MM.1S (cell line): ENCODE measurements at places on chromosomes 4 and X.
A peak's percentile ranks its signal among the peaks of the same experiment; 100 is the strongest.

GRCh38 chr4:112677519-112678091, 40.7 kb downstream of the LARP7 start:
- DNase-seq = no peak

GRCh38 chr4:88981556-88981955, 75.4 kb downstream of the FAM13A start:
- no peak for DNase-seq

- peak; percentile 69 for DNase-seq
Observed at GRCh38 chr4:89434364-89434988, 126.9 kb upstream of the GPRIN3 start.

DNA sequence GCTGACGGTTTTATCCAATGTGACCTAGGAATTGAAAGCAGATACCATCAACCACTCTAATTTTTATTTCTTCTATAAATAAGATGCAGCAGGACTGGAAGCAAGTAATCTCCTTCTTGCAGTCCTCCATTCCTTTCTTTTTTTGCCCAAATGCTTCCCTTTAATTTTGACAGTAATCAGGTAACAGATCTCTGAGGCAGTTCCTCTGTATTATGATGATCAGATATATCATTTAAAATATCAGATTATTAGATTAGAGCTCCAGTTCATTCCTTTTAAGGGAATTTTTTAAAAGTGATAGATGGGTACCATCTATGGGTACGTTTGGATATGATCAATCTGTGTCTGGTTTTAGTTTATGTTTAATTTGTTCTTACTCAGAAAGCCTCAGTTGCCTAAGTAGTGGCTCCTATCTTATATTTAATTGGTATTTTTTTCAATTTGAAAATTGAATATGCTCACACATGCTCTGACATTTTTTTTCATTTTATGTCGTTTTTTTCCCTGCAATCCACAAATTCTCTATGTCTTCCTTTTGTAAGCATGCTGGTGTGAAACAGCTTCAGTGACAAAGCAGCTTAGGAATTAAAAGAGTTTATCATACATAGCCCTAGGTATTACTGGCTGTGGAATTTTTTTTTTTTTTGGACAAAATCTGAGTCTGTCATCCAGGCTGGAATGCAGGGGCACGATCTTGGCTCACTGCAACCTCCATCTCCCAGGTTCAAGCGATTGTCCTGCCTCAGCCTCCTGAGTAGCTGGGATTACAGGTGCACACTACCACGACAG, 73.7 kb upstream of the ANK2 start:
- no peak for DNase-seq

DNA sequence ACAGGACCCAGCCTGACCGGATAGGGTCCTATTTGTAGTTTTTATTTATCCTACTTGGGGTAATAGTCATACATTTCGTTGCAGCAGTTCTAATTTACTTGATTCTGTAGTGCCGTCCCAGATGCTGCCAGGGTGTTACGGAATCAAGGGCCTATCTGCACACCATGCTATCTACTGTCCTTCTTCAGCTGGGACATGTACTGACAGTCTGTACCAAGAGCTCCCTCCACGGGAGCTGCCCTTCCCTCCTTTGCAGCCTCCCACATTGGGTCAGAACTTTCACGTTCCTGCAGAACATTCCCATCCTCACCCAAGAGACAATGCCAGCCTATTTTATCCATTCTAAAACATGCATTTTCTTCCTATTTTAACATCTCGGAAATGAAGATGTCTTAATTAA, 6.7 kb downstream of the SUV39H1 start:
- DNase-seq = no peak

- DNase-seq = no peak
Observed at GRCh38 chr4:143554728-143555597, 41.5 kb downstream of the SMARCA5 start.

DNA sequence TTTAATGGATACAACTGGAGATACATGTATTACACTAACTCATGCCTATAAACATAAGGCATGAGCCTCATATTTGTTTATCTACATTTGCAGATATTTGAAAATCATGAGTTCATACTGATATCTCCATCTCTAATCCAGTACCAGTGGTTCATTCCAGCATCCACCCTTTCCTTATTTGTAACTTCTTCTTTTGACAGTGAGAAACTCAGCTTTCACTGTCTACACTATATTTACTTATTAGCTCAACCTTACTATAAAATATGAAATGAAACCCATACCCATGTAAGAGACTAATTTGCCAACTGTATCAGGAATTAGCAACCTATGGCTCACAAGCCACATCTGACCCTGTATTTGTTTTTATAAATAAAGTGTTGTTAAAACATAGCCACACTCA, 161.9 kb upstream of the GPRIN3 start:
- DNase-seq = no peak

DNA sequence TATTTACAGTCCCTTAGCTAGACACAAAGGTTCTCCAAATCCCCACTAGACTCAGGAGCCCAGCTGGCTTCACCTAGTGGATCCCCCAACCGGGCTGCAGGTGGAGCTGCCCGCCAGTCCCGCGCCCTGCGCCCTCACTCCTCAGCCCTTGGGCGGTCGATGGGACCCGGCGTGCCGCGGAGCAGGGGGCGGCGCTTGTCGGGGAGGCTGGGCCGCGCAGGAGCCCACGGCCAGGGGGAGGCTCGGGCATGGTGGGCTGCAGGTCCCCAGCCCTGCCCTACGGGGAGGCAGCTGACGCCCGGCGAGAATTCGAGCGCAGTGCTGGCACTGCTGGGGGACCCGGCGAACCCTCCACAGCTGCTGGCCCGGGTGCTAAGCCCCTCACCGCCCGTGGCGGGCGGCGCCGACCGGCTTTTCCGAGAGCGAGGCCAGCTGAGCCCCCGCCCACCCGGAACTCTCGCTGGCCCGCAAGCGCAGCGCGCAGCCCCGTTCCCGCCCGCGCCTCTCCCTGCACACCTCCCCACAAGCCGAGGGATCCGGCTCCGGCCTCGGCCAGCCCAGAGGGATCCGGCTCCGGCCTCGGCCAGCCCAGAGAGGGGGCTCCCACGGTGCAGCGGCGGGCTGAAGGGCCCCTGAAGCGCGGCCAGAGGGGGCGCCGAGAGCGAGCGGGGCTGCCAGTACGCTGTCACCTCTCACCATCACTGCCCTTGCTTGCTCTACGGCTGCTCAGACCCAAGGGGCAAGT, 39.4 kb downstream of the WFS1 start:
- DNase-seq = no peak

DNA sequence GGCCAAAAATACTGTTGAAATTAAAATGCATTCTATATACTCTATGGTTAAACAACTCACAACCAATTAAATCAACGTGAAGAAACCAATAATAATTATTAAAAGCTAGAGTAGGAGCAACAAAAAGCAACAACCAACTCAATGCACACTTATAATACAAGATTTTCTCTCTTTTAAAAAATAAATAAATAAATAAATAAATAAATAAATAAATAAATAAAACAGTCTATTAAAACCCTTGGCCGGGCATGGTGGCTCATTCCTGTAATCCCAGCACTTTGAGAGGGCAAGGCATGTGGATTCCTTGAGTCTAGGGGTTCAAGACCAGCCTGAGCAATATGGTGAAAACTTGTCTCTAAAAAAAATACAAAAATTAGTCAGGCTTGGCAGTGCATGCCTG, 62.7 kb downstream of the ENOX2 start:
- DNase-seq = no peak

- peak; percentile 80 for DNase-seq
Observed at GRCh38 chrX:49155900-49156837, 6.4 kb upstream of the MAGIX start.

- no peak for DNase-seq
Observed at GRCh38 chr4:81684352-81684751, 212.6 kb upstream of the RASGEF1B start.

GRCh38 chr4:78758085-78758484, 18.1 kb upstream of the BMP2K start:
- DNase-seq = no peak

DNA sequence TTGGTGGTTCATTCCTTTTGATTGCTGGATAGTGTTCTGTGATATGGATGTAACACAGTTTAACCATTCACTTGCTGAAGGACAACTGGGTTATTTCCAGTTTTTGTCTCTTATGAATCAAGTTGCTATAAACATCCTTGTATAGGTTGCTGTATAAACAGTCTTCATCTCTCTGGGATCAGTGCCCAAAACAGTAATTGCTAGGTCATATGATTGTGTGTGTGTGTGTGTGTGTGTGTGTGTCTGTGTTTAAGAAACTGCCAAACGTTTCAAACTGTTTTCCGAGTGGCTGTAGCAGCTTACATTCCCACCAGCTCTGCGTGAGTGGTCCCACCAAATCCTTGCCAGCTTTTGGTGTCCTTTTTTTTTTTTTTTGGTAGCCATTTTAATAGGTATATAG, 60.4 kb downstream of the F11 start:
- DNase-seq = no peak

DNA sequence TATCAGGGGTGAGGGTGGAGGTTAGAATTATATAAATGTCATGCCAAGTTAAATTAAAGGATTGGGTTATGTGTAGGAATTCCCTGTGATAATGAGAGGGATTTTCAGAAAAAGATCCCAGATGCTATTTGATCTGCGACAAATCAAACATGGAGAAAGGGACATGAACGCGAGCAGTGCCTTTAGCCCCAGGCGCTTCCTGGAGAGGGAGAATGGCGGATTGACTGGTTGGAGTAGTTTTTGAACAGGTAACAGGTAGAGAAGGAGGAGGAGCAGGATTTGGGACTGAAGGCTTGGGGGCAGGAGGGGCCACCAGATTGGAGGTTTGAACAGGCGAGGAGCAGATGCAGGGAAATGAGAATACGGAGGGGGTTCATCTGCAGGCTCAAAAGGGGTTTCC, 67.1 kb downstream of the LRP2BP start:
- no peak for DNase-seq

DNA sequence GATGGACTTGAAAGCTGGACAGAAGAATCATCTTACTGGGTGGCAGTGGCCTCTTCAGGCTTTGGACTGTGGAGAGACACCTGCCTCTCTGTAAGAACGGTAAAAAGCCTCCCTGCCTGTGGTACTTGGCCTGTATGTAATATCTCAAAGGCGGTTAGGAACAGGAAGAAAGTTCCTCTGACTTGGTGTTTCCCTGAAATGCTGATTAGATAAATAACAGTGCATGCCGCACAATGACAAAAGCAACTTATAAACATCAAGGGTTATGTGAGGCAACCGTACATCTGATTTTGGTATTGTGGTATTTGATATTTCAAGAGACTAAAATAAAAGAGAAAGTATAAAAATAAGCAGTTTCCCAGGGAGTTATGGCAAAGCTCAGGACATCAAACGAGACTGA, 92.4 kb upstream of the SORBS2 start:
- DNase-seq = no peak

GRCh38 chrX:101257448-101258258, 33.5 kb downstream of the TAF7L start:
- DNase-seq = no peak

DNA sequence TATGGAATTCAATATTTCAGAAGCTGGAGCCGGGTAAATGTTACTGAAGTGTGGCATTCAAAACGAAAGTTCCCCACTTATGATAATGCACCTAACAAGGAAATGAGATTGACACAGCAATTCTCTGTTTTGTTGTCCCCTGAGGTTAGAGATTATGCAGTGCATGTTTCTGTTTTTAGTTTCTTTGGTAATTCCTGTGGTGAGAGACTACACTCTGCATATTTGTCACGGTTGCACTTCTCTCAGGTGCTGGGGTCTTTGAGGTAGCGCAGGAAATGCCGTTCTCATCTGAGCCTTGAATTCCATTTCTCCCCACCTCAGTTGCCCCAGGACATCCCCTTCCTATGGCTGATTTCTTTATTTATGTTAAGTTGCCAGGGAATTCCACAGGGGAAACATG, 15.3 kb upstream of the BEND4 start:
- peak; percentile 95 for DNase-seq

GRCh38 chrX:9997041-9997440, 29.9 kb downstream of the CLDN34 start:
- DNase-seq = no peak

GRCh38 chrX:22712942-22713341, 286.8 kb upstream of the DDX53 start:
- no peak for DNase-seq

GRCh38 chr4:86717651-86718050, 123.5 kb downstream of the PTPN13 start:
- no peak for DNase-seq

DNA sequence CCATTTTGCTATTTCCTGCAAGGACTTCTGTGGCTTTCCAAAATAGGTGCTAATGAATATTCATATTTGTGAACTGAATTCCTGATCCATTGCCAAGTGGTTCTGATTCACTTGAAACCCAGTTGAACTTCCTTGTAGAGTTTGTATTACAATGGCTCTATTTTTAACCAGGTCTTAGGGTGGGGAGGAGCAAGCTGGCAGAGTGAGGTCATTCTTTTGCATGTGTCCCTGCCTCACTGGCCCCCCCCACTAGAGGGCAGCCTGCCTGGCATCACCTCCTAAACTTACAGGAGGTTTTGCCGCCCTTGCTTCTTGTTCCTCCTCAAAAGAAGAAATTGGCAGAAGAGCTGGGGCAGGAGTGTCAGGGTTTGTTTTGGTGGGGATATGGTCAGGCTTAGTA, 10.5 kb downstream of the PTTG2 start:
- DNase-seq = peak; percentile 62

DNA sequence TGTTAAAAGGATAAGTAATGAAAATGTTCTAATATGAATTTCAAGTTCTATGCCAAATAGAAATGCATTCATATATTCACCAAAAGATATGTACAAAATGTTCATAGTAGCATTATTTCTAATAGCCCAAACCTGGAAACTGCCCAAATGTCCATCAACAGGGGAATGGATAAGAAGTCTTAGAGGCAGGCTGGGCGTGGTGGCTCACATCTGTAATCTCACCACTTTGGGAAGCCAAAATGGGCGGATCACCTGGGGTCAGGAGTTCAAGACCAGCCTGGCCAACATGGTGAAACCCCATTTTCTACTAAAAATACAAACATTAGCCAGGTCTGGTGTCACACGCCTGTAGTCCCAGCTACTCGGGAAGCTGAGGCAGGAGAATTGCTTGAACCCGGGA, 2.3 kb upstream of the HPRT1 start:
- DNase-seq = no peak

DNA sequence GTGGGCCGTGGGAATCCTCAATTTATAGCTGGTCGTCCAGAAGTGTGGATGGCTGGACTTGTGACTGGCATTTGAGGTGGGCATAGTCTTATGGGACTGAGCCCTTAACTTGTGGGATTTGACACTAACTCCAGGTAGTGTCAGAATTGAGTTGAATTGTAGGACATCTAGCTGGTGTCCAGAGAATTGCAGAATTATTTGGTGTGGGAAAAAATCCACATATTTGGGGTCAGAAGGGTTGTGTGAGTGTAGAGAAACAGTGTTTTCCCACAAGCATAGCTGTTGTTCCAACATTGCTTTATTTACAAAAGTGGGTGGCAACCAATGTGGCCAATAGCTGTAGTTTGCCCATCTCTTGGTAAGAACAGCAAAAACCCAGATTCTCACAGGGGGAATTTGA, 91.3 kb downstream of the MOSPD2 start:
- no peak for DNase-seq

DNA sequence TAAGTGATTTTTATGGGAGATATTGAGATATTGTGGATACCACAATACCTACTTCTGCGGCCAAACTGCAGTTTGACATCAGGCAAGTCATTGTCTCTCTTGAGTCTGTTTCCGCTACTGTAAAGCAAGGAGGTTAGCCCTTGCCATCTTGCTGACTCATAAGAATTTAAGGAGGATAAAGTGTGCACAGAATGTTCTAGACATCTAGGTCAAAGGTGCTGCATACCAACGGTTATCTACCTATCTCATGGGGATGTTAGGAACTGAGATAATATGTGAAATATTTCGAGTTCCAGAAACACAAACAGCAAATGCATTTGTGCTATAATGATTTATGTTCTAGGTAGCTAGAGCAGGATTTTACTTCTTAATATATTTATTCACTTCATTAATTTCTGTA, 211.5 kb upstream of the NR3C2 start:
- DNase-seq = no peak
